ENCODE measurements at places on chromosomes 2 and 18.

GRCh38 chr2:43345391-43345813 is 119.0 kb upstream of the ZFP36L2 start:
- no peak for DNase-seq

GRCh38 chr2:127562936-127563335 is 27.5 kb downstream of the MYO7B start:
- DNase-seq: no peak

- DNase-seq: no peak
Observed at GRCh38 chr2:8575038-8575833, 106.6 kb upstream of the ID2 start.

DNA sequence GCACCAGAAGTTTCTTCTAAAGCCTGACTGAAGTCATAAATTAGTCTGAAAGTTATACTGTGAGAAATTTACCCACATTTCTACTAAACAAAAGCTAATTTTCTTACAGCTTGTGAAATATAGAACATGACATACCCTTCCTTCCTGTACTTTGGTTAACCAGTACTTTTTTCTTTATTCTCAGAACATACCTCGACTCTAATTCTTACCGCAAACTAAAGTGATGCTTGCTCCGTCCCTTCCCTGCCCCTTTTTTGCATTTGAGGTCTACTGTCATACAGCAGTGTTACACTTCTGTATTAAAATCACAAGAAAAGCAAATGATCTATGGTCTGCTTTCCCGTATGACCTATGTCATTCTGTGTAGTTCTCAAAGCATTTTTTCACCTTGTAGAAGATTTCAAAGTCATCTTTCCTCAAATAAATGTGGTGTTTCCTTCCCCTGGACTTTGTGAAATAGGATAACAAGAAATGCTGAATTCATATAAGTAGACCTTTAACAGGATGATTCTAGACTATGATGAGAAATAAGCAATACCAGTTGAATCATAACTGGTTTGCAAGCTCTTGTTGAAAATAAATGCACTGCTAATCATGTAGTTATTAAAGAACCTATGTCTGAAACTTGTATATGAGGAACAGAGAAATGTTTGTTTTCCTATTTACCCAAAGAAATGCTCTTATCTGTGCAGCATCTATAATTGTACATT is 30.4 kb downstream of the CYTIP start:
- DNase-seq: no peak

DNA sequence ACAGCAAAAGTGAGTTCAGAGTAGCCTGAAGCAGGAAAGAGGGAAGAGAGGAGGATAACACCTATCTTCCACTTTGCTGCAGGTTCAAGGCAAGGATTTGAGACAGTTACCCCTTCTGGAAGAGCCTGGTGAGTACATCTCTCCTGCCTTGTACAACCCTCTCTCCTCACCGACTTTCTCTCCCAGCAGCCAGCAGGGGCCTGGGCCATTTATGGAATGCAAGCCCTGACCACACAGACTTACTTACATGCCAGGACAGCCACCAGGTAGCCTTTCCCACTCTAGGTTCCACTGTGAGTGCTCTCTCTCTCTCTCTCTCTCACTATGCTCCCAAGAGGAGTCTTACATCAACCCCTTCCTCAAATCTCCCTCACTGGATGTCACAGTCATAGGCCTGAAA is 57.0 kb downstream of the BCL11A start:
- DNase-seq: no peak

GRCh38 chr2:98511981-98512380 is 67.3 kb downstream of the INPP4A start:
- no peak for DNase-seq

GRCh38 chr2:78941751-78942150 is 83.8 kb upstream of the REG3G start:
- no peak for DNase-seq

DNA sequence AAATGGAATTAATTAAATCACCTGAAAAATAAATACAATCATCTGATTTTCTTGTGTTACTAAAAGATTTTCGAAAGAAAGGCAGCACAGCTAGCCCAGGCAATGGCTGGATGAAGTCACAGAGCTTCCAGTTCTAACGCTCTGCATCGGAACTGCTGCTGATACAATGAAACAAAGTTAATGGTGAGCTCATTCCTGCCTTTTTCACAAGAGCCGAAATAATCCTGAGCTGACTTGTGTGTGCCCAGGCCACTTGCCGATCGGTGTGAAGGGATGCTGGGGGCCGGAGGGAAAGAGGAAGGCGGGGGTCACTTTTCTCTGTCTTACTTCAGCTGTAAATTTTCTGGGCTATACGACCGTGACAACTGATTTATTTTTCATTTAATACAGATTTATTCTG is 149.5 kb downstream of the INO80D start:
- DNase-seq: no peak

- DNase-seq: no peak
Observed at GRCh38 chr2:3430172-3430571, 50.7 kb downstream of the TRAPPC12 start.

GRCh38 chr2:23824777-23825212 is 102.1 kb downstream of the ATAD2B start:
- DNase-seq: no peak

DNA sequence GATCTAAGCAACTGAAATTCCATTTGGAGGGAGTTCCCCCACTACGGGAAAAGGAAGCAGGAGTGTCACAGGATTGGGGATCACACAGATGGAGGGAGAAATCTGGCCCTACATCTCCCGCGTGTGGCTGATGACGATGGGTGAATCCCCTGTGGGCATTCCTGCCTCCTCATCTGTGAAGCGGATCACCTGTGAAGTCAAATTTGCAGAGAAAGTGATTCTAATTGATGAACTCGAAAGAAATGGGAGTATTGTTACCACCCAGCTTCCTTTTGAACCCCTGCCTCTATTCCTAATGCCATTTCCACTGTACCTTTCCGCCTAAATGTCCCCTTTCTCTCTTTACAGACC is 92.0 kb downstream of the CMPK2 start:
- DNase-seq: no peak

- DNase-seq: no peak
Observed at GRCh38 chr2:241505781-241506201, 2.6 kb downstream of the STK25 start.

- no peak for DNase-seq
Observed at GRCh38 chr2:68906716-68907115, 35.5 kb upstream of the BMP10 start.

- no peak for DNase-seq
Observed at GRCh38 chr18:13302457-13303225, 84.1 kb downstream of the LDLRAD4 start.

DNA sequence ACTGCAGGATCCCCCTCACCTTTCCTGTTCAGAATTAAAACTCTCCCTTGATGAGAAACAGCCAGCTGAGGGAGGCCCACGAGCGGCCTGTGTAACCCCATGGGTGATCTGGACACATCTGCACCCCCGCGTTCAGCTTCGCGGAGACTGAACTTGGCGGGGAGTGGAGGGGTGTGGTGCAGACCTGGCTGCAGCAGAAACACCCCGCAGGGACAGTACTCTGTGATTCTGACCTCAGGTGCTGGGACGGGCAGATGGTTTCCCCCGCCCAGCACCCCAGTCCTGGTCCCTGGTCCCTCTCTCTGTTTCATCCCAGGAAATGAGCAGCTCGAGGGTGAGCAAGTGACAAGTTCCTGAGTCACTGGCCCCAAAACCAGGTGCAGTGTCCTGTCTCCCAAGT is 41.2 kb downstream of the GBX2 start:
- DNase-seq: no peak

DNA sequence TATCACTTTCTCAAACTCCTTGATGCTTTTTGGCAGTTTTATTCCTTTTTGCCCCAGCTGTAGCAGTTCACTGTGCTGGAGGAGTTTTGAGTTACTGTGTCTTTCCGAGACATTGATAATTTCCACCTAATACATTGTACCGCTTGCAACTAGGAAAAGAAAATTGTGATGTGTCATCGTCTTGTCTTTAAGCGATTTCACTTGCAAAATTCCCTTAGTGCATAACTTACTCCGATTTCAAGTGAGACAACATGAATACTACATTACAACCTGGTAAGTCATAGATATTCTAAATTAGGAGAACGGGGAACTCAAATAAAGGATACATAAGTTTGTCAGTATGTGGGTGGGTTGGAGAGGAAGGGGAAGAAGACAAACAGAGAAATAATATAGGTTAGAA is 340.5 kb upstream of the KYNU start:
- DNase-seq: no peak

- no peak for DNase-seq
Observed at GRCh38 chr2:199220920-199221319, 236.8 kb downstream of the SATB2 start.

DNA sequence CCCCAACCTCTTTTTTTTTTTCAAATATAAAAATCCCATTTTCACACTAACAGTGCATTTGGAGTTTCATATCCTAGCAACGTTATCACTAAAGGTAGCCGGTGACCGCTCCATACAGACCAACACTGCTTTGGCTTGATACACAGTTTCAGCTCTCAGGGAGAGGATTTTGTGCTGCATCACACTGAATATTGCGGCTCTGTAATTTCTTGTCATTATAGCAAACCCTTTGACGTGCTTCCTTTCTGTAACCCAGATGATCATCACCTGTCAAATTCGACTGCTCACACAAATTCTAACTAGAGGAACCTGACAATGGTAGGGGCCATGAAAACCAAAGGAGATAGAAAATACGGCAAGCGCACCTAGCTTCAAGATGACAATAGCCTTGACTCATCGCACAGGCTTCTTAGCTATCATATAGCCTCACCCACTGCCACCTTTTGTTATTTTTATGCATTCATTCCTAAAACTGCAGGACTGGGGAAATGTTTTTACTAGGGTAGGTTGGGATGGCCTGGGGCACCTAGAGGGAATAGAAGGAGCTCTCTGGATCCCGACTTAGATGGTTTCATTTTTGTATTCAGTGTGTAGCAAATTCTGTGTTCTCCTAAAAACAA is 582.9 kb upstream of the PIK3C3 start:
- no peak for DNase-seq

DNA sequence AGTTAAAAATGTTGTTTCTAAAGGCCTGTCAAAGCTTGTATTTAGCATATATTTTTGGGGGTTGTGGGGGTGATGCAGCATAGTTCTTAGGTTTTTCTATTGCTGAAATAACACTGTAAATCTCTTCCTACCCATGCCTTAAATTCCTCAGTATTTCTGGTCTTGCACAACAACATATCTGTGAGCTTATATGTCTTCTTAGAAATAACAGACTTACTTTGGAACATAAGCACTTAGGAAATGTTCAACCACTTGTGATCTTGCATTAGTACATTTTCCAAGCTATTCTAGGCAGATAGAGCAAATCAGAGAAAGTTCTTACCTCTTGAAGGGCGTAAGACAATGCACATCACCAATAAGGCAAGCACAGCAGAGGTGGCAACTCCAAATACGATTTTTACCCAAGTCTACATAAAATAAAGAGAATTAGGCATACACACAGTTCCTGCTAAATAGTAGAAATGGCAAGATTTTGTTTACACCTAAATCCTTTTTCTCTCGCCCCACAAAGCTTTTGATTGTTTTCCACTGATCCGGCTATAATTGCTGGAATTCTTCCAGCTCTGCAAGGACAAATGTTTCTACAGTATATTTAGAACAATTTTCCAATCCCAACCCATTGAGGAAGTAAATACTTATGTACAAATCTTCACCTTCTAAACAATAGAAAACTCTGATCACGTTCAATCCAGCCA is 512 bp downstream of the FAP start:
- no peak for DNase-seq

GRCh38 chr18:69941183-69941582 is 6.5 kb downstream of the CD226 start:
- no peak for DNase-seq

- peak; percentile 37 for DNase-seq
Observed at GRCh38 chr2:240890691-240891090, 5.3 kb downstream of the MAB21L4 start.

- DNase-seq: no peak
Observed at GRCh38 chr18:24293254-24293653, 104.4 kb downstream of the OSBPL1A start.

DNA sequence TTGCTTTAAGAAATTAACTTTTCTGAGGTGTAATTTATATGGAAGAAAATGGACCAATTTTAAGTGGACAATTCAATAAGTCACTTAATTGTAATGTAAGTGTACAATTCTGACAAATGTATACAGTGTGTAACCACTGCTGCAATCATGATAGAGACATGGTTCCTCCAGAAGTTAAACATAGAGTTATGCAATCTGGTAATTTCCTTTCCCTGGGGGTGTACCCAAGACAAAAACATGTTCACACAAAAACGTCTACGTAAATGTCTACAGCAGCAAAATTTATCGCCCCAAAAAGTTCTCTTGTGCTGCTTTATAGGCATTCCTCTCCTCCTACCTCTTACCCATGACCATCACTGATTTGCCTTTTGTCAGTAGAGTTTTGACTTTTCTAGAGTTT is 141.5 kb downstream of the AQP4 start:
- no peak for DNase-seq

- no peak for DNase-seq
Observed at GRCh38 chr2:100073110-100073509, 69.3 kb downstream of the AFF3 start.

DNA sequence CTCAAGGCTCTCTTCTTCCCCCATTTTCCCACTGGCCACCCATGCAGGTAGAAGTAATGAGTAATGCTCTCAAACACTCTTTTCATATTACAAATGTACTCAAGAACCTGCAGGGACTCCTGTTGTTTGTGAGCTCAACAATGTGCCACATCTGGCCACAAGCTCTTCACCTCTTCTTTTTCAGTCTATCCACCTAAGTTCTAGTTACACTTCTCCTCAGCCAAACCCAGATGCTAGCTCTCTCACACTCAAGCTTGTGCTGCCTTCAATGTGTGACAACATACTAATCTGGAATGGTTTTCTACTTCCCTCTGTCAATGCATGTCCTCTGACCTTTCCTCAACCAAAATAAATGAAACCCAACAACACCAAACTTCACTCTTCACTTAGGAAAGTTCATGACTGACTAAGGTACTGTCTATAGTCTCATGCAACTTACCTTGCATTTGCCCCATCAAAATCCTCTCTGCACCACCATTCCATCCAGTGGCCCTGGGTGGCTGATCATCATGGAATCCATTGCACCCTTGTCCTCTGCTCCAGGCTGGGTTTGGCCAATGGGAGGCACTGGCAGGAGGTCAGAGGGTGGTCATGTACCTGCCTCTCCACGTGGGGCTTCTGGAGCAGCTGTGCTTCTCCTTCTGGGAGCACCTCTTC is 5.3 kb upstream of the IL18R1 start:
- DNase-seq: no peak

DNA sequence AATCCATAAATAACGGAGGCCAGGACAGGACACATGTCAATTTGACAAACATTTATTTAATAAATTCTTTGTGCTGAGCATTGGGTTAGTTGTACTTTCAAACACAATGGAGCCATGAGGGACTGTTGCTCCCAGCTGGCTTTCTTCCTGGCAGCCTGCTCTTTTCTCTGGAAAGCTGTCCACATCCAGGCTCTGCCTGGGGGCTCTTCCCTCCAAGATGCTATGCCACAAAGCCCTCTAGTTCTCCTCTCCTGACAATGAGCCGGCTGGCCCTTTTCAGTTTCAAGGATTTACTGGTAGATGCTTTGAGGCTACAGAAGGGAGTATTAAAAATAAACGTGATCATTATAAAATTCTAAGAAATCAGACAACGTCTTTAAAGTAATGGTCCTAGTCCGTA is 44.1 kb upstream of the SLC14A2 start:
- no peak for DNase-seq

Data from lower lobe of right lung (tissue), 2 donors.